IgD-negative memory B cell (primary cell): ENCODE measurements at places on chromosomes 3 and 15. TPM values are rescaled to one million over a fixed set of nuclear protein-coding genes. Genes with fewer than 3 reads are reported as not detected.

Gene RETNLB
- not detected for polyA plus RNA-seq

Gene CD96
- polyA plus RNA-seq, result 84.7 TPM

Gene EFHB
- 1.0 TPM for polyA plus RNA-seq

Gene IFRD2
- polyA plus RNA-seq, result 58.6 TPM

Gene SLC25A36
- 49.9 TPM for polyA plus RNA-seq

Gene ACKR4
- polyA plus RNA-seq, result not detected
